ENCODE measurements at places on chromosomes 16 and 17.
A peak's percentile ranks its signal among the peaks of the same experiment; 100 is the strongest.

DNA sequence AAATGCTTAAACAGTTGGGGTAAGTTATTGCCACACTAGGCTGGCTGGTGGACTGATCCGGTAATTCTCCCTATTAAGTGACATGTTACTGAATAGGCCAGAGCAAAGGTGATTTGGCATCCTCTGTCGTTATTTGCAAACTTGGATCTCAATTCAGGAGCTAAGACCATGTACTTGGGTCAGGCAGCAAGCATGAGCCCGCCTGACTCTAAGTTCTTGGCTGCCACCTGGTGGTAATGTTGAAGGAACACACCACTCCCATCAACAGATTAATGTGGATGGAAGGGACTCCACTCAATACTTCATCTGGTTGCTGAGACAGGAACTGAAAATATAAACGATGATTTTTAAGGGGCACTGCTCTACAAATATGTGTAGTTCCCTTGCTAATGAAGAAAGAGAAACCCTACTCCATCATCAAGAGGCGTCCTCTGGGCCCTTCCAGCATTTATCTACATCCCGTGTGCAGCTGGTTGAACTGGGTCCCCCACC, 70.8 kb downstream of the EMP2 start:
- DNase-seq, result peak; percentile 77

DNA sequence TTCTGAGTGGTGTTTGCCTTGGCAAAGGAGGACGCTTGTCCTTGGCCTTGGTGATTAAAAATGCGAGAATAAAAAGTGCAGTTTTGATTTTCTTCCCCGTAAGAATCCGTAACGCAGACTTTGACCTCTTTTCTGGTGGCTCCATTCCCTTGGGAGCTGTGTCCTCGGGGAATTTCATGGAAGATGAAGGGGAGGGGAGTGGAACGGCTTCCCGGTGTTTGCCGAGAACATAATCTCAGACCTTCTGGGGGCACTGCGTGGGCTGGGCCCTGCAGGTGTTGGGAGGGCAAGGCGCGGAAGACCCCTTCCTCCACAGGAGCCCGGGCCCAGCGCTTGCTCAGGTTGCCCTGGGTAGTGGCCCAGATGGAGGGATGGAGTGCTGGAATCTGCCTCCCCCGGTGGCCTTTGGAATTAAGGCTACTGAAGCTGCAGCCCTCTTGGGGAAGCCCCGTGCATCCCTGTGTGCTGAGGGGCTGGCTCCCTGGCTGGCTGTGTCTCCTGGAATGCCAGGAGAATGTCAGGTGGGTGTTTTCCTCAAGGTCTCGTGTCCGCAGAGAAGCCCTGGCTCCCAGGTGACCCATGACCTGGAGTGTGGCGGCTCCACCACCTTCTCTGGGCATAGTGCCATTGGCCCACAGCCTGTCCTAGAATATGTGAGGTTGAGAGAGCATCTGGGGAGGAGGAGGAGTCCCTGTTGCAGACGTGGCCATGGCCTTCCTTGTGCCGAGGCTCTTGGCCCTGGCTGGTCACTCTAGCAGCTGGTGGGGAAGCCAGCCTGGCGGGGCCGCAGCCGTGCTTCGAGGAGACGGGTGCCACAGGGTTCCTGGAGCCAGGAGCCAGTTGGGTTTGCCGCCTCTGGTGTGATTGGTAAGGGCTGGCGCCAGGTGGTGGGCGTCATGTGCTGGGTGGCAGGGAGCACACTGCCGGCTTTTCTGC, 3.1 kb downstream of the BAIAP2 start:
- DNase-seq, result no peak

- peak; percentile 80 for DNase-seq
These were observed 30.7 kb upstream of the CDH5 start for GRCh38 chr16:66335704-66336329.

DNA sequence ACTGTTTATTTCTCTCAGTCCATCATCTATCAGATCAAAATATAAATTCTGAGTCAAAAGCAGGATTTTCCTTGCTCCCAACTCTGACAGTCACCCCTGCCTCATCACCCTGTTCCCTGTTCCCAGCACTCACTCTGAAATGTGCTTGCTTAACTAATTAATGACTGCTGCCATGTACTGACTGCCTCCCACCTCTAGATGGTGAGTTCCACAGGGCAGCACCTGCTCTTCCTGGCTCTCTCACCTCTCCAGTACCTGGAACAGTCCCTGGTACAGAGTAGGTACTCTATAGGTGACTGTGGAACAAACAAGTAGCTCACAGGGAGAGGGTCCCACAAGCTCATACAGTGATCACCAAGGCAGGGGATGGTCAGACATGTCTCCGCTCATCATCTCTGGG, 114.3 kb upstream of the C16orf82 start:
- no peak for DNase-seq

DNA sequence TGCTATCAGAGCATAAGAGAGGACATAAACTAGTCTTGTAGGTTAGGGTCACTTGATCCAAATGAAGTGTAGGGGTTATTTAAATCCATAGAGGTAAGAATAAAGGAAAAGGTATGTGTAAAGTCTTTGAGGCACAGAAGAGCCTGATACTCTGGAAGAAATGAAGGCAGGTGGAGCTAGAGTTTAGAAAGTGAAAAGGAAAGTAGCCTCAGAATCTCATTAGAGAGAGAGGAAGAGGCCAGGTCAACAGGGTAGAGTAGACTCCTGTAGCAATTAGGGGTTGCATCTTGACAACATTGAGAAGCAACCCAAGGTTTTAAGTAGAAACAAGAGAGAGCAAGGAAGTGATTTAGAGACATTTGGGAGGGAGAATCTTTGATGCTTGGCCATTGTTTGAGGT, 235.2 kb upstream of the SOX9 start:
- DNase-seq, result no peak

GRCh38 chr16:24668481-24669061, 60.9 kb upstream of the TNRC6A start:
- DNase-seq, result peak; percentile 71

GRCh38 chr16:89502081-89502843, 5.9 kb upstream of the SPG7 start:
- no peak for DNase-seq

DNA sequence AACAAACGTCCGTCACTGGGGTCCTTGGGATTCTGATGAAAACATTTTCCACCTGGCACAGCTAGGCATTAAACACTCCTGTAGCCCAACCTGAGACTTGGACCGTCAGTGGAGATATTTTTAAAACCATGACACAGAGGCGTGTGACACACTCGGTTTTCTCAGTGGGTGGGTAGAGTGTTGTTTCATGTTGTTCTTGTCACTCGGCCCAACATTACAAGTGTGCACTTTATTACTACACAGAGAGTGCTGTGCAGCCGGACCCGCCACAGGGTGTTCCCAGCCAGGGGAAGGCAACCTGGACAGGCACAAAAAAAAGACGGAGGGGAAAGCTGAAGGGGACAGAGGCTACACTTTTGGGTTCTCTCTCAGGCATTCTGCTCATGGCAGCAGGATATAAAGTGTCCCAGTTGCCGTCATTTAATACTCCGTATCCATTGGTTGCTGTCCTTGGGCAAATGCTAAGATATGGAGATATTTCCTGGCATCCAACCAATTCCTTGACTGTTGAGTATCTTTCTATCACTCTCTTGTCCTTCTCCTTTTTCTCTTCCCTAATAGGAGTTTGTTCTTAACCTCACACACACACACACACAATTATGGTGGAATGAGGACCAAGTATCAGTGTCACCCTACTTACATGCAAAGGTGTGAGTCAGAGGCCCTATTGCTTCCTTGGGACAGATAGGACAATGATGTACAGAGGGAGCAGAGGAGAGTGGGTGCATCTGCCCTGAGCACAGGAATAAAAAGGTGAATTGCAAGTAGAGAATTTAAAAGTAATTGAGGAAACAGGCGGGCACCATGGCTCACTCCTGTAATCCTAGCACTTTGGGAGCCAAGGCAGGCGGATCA, 154.1 kb upstream of the SOX9 start:
- DNase-seq, result no peak

DNA sequence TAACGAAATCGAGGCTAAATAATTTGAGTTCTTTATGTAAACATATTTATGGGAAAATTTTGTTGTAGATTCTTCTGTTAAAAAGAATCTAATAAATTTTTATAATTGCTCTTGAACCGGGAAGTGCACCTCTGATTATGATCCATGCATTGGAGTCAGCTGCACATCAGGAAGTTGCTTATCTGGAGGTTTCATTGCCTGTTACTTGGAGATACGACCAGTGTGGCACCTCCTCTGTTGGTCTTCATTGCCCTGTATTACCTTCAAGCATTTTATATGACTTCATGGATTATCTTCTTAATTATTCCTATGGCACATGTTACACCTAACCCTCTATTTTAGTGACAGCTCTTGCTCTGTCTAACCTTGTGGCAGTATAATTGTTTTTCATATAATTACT, 312.6 kb upstream of the TBX2 start:
- no peak for DNase-seq

DNA sequence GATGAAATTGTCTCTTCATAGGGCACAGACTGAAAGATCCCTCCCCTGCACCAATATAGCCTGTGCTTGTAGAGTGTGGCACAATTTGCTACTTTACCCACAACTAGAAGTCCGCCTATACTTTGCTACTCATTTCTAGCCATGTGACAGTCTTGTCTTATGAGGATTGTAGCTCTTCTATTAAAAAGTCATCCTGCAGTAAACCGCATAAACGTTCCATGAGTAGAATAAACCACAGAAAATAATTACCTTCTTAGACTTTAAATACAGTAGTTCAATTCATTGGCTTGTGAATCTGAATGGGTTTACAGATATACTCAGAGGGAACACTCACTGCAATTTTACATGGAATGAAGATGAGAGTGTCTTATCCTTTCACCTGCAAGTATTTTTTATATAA, 4.4 kb downstream of the KRT27 start:
- DNase-seq, result no peak

GRCh38 chr16:50887500-50888298, 145.8 kb downstream of the CYLD start:
- DNase-seq, result no peak

DNA sequence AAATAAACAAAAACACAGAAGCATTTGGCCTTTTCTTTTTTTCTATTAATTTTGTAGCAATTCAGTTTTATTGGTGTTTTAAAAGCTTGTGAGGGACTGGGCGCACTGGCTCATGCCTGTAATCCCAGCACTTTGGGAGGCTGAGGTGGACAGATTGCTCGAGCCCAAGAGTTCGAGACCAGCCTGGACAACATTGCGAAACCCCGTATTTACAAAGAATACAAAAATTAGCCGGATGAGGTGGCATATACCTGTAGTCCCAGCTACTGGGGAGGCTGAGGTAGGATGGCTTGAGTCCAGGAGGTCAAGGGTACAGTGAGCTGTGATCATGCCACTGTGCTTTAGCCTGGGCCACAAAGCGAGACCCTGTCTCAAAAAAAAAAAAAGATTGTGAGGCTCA, 53.4 kb downstream of the SEC14L1 start:
- no peak for DNase-seq

GRCh38 chr16:83813823-83814658, 6.3 kb downstream of the HSBP1 start:
- peak; percentile 63 for DNase-seq

DNA sequence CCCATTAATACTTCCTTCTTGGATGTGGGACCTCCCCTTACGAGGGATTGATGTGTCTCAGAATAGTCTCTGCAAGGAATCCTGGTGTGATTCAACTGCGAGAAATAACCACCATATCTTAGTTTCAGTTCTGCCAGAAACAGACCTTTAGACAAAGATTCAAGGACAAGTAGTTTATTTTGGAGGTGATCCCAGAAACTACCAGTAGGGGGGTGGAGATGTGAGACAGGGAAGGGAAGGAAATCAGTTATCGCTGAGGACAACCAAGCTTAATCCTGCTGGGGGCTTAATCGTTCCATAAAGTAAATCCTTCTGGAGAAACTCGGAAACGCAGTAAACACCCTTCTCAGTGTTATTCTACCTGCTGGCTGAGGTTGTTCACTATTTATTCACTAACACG, 5.0 kb upstream of the SDR42E1 start:
- peak; percentile 72 for DNase-seq

- DNase-seq, result no peak
These were observed 80.9 kb upstream of the MTMR4 start for GRCh38 chr17:58595194-58595792.

DNA sequence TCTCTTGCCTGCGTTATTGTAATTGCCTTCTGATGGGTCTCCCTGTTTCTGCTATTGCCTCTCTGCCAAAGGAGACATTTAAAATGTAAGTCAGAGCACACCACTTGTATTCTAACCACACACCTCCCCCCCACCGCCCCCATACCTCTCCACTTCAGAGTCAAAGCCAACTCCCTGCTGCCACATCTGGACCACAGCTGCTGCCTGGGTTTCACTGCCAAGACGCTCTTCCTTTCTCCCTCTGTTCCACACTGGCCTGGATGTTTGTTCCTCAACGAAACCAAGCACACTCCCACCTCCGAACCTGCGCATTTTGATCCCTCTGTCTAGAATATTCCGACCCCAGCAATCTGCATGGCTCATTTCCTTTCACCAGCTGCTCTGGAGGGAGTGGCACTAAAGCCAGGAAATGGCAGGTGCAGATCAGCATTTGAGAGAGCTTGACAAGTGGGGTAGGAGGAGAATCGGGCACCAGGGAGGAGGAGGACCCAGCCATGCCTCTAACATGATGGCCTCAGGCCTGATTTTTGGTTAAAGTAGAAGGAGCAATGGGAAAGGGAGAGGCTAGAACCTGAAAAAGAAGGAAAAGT, 92.4 kb upstream of the HS3ST2 start:
- DNase-seq, result no peak

- no peak for DNase-seq
These were observed 188.1 kb downstream of the IRX5 start for GRCh38 chr16:55118701-55119260.

DNA sequence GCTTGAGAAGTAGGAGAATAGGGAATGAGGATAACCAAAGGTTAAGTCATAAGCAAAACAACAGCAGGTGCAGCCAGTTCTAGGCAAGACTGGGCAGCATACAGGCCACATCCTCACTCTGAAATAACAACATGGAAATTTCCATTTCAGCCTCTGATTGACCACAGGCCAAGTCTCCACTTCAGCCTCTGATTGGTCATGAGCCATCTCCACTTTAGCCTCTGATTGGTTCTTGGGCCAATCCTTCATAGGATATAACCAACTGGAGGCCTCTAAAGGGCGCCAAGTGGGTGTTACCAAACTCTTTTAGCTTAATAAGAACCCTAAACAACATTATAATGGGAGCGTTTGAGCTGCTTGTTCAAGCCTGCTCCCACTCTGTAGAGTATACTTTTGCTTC, 512.0 kb downstream of the NPIPA7 start:
- DNase-seq, result no peak

GRCh38 chr17:34542700-34543336, 36.6 kb upstream of the TMEM132E start:
- peak; percentile 18 for DNase-seq

All from fibroblast of skin of scalp (primary cell).